ENCODE measurements at places on chromosomes 1 and 21. TPM values are rescaled to one million over a fixed set of nuclear protein-coding genes. Genes with fewer than 3 reads are reported as not detected.

DNA sequence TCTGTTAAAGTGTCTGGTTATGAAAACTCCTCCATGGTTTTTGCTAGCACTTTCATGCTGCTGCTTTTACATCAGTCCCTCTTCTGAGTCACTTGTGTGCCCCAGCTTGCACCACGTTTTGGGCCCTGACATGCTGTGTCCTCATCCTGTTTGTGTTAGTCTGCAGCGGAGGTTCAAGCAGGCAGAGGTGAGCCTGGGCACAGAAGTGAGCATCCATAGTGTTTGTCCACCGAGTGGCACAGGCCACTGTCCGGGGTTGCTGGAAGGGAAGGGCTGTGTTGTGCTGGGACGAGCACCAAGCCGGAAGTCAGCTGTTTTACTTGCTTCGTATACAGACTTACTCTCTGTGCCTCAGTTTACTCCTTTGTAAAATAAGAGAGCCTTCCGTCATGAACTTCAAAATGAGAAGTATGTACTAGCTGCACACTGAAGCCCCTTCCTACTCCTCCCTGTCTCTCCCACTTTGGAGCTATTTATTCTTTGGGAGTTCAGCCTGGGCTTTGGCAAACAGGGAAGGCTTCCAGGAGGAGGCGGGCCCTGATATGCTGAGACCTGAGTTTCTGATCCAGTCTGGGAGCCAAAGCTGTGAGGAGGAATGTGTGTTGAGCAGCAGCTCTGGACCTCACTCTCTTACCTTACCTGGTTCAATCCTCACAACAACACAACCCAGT lies 10.7 kb upstream of the LAPTM5 start:
- no peak for DNase-seq

Gene RGS8
- total RNA-seq: not detected

Gene C1orf146
- total RNA-seq: not detected

DNA sequence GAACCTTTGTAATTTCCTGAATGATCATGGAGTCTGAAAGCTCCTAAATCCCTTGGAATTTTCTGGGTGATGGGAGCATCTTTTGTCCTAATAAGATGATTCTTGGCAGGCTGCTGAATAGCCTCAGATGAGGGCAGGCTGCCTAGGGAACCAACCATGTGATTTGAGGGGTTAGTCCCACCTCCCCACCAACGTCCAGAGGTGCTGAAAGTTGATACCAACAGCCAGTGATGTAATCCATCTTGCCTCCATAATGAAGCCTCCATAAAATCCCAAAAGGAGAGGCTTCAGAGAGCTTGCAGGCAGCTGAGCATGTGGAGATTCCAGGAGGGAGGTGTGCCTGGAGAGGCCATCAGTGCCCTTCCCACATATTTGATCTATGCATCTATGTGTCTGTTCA lies 43.7 kb downstream of the GTF2B start:
- no peak for DNase-seq

GRCh38 chr1:77514921-77515776 lies 167.3 kb downstream of the ZZZ3 start:
- peak; percentile 54 for DNase-seq

DNA sequence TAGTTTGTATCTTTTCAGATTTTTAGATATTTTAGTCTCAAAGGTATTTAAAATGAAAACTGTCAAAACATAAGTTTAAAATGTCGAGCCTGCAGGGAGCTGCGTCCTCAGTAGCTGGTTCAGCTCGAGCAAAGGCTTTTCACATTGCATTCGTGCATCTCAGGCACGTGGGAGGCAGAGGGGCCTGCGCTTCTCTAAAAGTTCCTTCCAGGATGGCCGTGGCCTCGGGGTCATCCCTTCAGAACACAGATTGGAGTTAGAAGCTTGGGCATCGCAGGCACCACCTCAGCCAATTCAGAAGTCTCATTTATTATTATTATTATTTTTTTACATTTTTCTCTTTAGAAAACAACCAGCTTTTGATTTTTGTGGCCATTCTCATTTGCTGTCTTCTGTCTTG lies 66.9 kb upstream of the DIP2A start:
- no peak for DNase-seq

All from IMR-90 (cell line).